G401 (cell line): ENCODE measurements at places on chromosomes 5 and 9.

DNA sequence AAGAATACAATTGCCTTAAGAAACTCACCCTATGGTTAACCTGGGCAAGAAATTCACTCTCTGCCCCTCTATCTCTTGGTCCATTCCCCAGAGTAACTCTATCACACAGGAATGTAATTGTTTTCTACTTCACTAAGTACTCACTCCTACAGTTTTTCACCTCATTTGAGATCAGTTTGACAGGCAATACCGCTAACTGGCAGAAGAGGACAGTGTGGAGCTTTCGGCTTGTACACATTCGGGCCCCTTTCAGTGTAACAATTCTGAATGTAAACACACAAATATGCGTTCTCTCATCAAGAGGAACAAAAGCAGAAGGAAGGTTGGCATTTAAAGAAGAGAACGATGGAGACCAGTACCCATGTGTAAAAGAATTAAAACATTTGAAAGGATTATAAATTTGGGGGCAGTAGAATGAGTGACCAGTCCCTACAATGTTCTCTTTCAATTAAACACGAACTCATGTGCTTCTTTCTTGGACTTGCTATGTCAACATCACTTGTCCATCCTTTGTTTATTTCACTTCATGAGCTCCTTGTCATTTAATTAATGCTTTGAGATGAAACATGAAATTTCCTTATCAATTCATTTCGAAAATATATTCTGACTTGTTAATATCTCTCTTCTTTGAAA is 188.5 kb upstream of the GRAMD2B start:
- DNase-seq: peak; percentile 14

DNA sequence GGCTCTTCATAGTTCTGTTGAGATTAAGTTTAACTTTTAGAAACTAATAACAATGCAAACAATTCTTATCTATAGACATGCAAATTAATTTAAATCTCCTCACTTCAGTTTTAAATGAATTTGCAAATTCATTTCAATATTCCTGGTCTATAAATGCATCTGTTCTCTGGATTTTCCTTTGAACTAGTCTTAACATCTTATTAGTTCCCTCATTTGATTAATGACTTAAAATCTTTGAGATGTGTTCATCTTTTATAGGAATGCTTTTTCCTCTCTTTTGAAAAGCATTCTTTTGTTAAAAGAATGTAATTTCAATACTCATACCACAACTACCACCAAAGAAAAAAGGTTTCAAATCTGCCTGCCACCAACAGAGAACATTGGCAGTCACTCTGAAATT is 169.4 kb downstream of the RASEF start:
- no peak for DNase-seq

- no peak for DNase-seq
These were observed 183.8 kb downstream of the ASTN2 start for GRCh38 chr9:117231012-117231411.

GRCh38 chr5:112979723-112980122 is 3.1 kb downstream of the DCP2 start:
- no peak for DNase-seq

- no peak for DNase-seq
These were observed 1.3 kb downstream of the PPP1R26 start for GRCh38 chr9:135480940-135481310.

DNA sequence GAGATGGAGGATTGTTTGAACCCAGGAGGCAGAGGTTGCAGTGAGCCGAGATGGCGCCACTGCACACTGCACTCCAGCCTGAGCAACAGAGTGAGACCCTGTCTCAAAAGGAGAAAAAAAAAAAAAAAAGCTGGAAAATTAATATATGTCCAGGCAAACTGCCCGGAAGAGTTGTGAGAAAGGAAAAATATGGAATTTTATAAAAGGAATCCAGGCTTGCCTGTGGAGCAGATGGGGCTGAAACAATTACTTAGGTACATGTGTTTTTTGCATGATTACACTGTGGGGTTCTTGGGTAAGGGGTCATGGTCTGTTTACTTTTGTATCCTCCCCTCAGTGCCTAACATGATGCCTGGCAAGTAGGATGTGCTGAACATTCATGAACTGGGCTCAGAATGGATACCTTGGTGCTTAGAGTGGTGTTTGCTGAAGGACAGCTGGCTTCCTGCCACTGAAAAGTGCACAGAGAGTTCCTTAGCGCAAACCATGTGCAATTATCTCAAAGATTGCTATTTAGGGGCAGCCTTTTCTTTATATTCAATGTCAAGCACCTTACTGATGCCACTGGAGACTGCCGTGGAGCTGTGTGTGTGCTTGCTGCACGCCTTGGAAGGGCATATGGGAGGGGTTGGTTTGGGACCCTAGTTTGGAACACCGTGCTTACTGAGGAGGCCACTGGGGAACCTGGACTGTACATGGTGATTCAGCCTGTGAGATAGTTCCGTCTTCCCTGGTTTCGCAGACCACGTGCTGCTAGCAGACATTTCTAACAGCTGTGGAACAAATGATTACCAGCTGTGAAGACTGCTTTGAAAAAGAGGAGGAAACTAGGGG is 78.4 kb downstream of the MAP1B start:
- peak; percentile 53 for DNase-seq
